Stimulated activated CD4-positive, alpha-beta T cell treated with anti-CD3 and anti-CD28 coated beads, Interleukin-4, amount 100 ng/mL, for 1 hour (primary cell): ENCODE measurements at places on chromosomes 2 and 18.

DNA sequence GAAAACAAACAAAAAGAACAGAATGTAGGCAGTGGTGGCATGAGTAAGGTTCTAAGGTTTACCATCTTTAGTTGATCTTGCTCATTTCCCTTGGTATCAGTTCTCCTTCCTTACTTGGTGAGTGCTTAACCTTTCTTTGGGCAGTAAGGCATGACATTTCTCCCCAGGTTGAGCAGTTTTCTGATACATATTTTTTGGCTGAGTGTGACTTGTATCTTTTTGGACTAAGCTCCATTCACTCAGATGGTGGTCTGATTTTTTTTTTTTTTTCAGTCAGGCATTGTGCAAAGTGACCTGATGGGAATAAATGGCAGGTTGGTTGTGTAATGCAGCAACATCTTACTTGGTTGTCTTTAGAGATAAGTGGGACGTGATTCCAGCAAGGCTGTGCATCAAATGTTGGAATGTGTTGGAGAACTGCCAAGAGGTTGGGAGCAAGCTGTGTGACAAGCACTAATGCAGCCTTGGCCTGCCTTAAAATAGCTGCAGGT is 15.1 kb downstream of the SPTBN1 start:
- DNase-seq = no peak

- no peak for DNase-seq
Measured at GRCh38 chr2:168992026-168992425, 39.1 kb downstream of the ABCB11 start.

DNA sequence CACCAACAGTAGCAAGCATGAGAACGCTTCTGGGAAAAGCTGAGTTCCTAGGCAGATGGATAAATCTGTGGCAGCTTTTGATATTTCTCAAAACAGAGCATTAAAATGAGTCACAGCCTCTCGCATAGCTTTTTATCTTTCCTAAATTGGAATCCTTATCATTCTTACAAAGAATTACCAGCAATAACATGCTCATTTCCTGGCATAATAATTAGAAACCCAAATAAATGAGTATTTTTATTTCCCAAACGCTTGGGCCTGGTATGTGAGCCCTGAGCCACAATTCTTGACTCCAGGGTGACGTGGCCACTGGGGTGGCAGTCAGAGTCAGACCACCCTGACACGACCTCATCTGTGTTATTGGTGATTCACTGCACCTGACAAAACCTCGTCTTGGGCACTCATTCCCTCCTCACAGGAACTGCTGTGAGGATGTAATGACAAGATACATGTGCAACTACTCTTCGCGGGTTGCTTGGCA is 210.7 kb downstream of the ARL4C start:
- DNase-seq = no peak

- no peak for DNase-seq
Measured at GRCh38 chr2:11419781-11420180, 46.2 kb downstream of the E2F6 start.

DNA sequence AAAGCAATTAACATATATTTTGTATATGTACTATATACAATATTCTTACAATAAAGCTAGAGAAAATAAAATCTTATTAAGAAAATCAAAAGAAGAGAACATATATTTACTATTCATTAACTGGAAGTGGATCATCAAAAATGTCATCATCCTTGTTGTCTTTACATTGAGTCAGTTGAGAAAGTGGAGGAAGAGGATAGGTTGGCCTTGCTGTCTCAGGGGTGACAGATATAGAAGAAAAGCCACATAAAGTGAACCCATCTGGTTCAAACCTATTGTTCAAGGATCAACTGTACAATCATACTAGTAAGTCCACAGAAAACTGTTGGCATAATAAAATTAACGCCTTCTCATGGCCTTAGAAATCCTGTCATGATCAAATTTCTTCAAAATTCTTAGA is 26.6 kb downstream of the SESTD1 start:
- no peak for DNase-seq

DNA sequence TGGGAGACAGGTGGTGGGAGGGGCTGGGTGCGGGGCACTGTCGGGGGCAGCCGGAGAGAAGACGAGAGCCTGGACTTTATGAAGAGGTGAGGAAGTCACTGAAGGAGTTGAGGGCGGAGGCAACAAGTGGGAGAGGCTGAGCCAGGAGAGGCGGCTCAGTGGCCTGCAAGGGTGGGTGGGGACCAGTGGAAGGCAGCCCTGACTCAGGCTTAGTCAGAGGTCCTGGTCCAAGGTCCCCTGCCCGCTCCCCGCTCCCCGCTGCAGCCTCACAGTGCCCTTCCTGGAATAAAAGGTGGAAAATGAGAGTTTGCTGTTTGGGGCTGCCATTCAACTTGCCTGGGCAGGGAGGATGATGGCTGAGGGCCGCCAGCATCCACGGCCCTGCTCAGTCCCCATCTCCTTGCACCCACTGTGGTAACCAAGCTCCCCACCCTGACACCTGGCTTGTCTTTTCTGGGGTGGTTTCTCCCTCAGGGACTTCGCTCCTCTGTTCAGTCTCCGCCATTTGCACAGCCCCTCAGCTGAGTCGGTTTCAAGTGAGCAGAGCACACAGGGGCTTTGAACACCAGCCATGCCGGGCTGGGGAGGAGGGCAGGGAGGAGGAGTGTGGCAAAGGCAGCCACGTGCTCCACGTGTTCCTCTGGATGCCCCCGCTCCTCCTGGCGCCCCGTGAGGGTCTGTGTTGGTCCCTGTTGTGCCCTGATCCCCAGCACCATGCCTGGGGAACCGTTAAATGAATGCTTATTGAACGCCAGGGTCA is 13.7 kb upstream of the RALB start:
- no peak for DNase-seq

DNA sequence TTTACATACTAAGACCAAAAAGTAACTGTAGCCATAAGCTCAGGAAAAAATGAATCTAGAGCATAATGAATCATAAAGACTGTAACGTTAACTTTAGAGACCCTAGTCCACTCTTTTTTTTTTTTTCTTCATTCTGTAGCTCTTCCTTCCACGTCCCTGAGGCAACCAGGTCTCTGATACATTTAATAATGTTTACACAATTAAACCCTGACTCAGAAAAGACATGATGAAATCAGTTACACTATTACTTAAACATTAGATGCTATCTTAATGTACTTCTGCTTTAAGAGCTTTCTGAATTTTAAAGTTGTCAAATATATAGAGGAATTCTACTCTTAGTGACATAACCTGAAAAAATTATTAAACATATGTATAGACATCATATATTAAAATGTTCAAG is 1121.5 kb upstream of the DDX18 start:
- no peak for DNase-seq

DNA sequence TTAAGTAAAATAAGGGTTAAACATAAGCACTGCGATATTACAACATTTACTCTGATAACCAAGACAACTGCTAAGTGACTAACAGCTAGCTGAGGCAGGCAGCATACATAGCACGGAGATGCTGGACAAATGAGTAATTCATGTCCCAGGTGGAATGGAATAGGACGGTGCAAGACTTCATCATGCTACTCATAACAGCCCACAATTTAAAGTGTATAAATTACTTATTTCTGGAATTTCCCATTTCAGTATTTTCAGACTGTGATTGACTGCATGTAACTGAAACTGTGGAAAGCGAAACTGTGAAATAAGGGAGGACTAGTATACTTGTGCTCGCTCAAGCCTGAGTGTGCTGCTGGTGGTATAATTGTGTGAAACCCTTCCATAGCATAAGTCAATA is 12.9 kb downstream of the IER3IP1 start:
- no peak for DNase-seq

GRCh38 chr18:22152093-22152492 is 17.3 kb upstream of the GATA6 start:
- DNase-seq = no peak

DNA sequence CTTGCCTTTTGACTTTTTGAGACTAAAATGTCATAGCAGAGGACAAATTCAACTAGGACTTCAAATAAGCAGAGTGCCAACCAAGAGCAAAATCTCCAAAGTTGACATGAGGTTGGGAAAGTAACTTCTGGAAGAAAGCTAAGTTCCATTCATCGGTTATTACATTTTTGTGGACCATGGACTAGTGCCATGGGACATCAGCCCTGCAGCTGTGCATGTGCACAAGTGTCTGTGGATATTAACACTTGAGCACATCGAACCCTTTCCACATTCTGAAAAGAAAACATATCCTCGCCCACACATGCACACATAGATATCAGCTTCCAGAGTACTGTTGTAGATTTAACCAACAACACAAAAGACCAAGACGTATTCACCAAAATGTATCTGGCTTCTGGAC is 262.6 kb downstream of the NYAP2 start:
- DNase-seq = no peak

GRCh38 chr18:36387310-36387709 is 89.8 kb downstream of the FHOD3 start:
- DNase-seq = no peak

GRCh38 chr2:69501301-69501700 is 64.1 kb upstream of the NFU1 start:
- no peak for DNase-seq

- no peak for DNase-seq
Measured at GRCh38 chr2:43725711-43726246, 48.1 kb upstream of the DYNC2LI1 start.

GRCh38 chr18:42644729-42645131 is 470.8 kb downstream of the RIT2 start:
- no peak for DNase-seq

DNA sequence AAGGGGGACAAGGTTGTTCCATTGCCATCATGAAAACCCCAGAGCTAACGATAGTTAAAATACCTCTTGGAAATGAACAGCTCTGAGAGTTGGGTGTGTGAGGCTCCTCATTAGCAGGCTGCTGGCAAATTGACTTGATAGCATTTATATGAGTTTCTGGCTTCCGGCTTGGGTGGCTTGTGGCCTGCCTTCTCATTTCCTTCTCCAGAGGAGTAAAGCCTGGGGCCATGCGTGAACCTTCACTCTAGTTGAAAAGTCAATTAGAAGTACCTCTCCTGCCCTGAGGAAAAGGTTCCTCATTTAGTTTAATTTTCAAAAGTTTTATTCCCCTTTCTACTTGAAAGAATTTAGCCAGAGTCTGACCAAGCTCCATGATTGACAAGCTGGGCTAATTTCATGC is 67.1 kb downstream of the MGAT5 start:
- no peak for DNase-seq

DNA sequence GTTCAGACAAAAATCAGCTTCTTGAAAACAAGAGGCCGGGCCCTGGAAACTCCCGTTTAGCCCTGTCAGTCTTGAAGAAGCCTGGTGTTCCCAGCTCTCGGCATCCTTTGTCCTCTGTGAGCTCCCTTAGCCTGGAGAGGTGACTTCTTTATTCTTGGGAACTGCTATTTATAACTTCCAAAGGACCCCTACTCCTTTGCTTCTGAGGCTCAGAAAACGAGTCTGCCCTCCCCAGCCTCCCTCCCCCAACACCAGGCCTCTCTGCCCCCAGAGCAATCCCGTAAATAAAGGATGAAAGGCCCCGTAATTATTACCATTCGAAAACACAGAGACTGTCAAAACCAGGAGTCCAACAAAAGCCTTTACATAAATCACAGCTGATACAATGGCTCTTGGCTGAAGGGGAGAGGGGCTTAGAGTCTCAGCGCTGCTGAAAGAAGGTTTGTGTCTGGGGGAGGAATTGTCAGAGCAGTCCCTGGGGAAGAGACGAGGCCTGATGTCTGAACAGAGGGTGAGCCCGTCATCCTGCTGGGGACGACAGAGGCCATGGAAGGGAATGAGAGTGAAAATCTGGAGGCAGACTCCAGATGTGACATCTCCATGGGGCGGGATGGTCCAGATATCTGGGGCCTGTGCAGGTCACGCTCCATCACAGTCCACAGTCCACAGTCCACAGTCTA is 283.0 kb downstream of the MYCN start:
- no peak for DNase-seq

- no peak for DNase-seq
Measured at GRCh38 chr2:205748639-205749038, 66.3 kb downstream of the NRP2 start.

DNA sequence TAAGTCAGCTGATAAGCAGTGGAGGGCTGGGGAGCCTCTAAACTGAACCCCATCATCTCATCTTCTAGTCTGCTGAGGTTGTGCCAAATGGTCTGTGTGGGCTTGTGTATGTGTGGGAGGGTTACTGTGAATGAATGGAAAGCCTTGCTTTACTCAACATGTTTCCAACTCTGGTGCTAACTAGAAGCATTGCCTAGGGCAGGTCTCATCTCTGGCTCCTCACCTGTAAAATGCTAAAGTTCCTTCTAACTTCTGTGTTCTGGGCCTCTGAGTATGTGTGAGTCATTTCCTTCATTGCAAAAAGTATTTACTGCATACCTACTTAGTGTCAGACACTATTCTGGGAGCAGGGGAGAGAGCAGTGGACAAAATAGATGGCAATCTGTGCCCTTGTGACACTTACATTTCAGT is 1.3 kb downstream of the LIPG start:
- DNase-seq = no peak

GRCh38 chr2:80715433-80715832 is 410.9 kb upstream of the LRRTM1 start:
- no peak for DNase-seq

DNA sequence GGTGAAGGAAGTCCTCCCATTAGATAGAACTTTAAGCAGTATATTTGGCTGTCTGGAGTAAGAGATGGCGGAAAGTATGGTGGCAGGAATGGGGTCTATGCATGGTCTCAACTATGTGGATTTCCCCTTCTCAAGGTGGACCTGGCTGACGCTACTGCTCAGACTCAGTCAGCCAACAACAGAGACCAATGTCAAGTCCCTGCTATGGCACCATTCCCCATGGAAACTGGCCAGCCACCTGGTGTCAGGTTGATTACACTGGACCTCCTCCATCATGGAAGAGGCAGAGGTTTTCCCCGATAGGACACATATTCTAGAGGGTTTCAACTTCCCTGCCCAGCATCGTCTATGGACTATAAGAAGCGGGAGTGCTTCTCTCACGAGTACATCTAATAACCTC is 8.6 kb upstream of the FAHD2A start:
- no peak for DNase-seq

GRCh38 chr2:160491911-160492371 is 1.7 kb downstream of the RBMS1 start:
- DNase-seq = no peak

DNA sequence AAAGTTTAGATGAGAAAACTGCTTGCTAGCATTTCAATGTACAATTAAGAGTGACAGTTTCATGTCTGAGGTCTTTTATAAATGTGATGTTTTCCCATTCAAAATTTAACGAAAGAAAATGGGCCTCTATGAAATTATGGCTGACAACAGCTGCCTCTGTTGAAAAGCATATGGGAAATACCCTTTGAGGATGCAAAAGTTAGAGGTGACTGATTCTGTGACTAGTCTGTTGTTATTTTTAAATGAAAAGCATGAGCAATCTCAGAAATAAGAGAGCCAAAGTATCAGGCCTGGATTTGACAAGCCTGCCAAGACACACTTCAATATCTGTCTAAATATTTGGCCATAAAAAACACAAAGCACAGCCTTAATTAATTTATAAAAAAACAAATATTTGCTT is 580.8 kb downstream of the ERBB4 start:
- no peak for DNase-seq

DNA sequence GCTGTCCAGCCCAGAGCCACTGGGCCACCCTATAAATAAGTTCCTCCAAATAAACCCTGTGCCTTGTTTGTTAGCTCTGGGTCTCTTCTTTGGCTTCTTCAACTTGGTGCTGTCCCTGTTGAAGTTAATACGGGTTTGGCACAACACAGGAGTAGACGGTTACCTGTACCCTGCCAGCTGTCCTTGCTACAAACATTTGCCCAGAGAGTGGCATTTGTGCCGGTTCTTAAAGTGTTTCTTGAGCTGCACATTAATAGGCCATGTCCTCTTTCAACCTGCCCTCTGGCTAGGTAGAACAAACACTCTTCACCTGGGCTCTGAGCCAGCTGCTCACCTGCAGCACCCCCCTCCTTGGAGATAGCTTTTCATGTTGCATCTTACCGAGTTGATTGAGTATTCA is 139.2 kb downstream of the NEDD4L start:
- no peak for DNase-seq
